ENCODE measurements at places on chromosomes 13 and 19. TPM values are rescaled to one million over a fixed set of nuclear protein-coding genes. Genes with fewer than 3 reads are reported as not detected.

- DNase-seq, result no peak
Measured at GRCh38 chr13:112602189-112602588, 14.2 kb upstream of the TUBGCP3 start.

- no peak for DNase-seq
Measured at GRCh38 chr13:74111399-74111798, 22.8 kb downstream of the KLF12 start.

C5AR1 gene
- 32.6 TPM for total RNA-seq

ZNF99 gene
- total RNA-seq, result under 0.01 TPM

SPATA13 gene
- 14.9 TPM for total RNA-seq

ZSCAN22 gene
- 2.9 TPM for total RNA-seq
